ENCODE measurements at places on chromosomes 7 and 10. TPM values are rescaled to one million over a fixed set of nuclear protein-coding genes. Genes with fewer than 3 reads are reported as not detected.

DNA sequence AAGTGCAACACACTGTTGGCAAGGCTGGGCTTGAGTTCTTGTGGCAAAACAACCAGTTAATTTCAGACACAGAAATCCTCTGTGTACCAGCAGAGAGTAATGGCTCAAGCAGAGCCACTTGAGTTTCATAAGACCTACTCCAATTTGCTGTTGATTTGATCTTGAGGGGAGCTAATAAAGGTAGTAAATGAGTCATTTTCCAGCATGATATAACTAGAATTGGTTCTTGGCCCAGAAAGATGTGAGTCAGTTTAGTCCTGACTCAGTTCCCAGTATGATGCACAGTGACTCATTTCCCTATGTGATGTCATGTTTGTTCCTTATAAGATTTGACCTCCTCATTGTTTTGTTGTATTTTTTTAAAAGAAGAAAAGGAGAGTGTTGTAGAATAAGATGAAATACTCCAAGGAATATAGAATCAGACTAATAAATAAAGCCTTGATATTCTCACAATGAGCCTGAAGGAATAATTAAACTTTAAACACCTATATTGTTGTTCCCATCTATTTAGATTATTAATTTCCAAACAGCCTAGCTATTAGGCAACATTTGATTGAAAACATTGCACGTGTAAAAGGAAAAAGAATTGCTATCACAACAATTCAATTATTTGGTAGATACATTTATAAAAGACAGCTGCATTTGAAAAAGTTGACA is 186.2 kb downstream of the REEP3 start:
- peak; percentile 94 for DNase-seq

DNA sequence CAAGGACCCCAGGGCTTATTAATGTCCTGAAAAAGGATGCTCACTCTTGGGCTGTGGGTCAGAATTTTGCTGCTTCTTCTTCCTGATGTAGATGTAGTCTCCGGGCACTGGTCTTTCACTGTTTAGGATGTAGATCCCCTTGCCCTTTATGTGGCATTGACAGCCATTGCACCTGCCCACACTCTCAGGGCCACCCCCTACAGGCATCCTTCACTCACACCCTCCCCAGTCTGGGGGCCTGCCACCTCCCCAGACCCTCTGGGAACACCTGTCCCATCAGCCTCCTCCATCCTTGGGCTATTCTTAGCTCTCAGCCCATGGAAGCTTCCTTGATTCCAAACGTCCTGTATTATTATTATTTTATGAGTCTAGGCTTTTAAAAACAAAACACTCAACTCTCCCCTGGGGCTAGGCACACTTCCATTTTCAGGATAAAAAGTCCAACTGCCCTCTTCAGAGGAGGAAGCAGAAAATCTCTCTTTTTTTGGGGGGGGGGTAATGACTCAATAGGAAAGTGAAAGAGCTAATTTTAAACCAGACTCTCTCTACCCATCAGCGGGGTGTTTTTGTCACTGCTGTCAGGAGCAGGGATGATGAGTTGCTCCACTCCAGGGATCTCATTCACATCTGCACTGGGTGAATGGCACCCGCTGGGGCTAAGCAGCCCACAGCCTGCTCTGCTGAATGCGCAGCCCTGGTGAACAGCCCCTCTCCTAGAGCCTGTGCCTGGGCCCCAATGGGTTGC is 11.5 kb upstream of the KLRG2 start:
- no peak for DNase-seq

DNA sequence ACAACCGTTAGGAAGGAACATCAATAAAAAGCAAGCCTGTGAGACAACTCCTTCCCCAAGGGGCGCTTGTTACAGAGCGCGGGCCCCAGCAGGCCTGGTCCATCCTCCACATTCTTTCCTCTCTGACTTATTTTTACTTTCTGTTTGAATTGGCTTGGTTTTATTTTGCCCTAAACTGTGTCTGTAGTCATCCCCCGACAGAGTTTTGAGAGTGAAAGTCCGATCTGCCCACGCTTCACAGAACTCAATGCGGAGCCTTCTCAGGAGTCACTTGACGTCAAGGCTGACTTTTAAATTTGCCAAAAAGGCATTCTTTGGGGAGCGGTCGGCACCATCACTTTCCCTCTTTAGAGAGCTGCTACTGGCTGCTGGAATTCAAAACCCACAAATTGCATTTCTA is 150.1 kb upstream of the KLF6 start:
- DNase-seq = no peak

Gene PPRC1
- 15.8 TPM for total RNA-seq

DNA sequence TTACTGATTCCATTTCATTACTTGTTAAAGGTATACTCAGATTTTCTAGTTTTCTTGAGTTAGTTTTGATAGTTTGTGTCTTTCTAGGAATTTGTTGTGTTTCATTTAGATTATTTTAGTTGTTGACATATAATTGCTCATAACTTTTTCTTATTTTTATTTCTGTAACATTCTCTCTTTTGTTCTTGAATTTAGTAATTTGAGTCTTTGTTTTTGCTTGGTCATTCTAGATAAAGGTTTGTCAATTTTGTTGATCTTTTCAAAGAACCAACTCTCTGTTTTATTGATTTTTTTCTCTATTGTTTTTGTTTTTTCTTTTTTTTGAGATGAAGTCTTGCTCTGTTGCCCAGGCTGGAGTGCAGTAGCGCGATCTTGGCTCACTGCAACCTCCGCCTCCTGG is 7.2 kb downstream of the EXOC6 start:
- no peak for DNase-seq

DNA sequence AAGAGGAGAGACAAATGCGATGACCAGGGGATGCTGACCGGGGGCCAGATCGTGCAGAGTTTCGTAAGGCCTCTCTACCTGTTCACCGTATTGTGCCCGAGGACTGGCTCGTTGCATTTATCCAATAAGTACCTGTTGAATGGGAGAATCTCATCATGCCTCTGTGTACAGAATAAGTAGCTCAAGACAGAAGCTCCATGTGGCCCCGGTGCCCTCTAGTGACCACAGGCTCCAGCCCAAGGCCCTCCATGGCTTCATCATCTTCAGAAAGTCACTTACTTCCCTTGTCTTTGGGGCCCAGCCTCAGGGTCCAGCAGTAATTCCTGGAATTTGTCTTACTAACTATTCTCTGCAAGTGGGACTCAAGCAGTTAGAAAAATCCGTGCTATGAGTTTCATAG is 151.0 kb downstream of the CHN2 start:
- DNase-seq = no peak

- no peak for DNase-seq
Observed at GRCh38 chr7:50302486-50303334, 1.8 kb upstream of the IKZF1 start.

Gene TFPI2
- total RNA-seq = 189 TPM

GRCh38 chr7:70935854-70936253 is 196.1 kb upstream of the GALNT17 start:
- no peak for DNase-seq

Gene TRPV6
- total RNA-seq = not detected

Gene ZCWPW1
- total RNA-seq = 5.9 TPM

DNA sequence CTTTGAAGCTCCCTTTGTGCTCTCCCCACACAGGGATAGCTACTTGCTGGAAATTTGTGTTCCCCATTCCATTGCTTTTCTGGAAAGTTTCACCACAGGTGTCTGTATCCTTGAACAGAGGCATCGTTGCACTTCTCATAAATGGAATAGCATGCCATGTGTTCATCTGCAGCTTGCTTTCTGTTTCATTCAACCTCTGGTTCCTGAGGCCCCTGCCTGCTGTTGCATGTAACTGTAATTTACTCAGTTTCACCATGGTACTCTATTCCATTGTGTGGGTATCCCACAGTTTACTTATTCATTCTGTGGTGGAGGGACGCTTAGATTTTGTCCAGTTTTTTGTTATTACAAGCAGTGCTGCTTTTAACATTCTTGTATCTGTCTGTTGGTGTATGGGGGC is 32.0 kb downstream of the EEPD1 start:
- DNase-seq = no peak

Gene CNTNAP2
- total RNA-seq = not detected

Gene CYP3A4
- total RNA-seq = not detected

Gene NPY
- not detected for total RNA-seq

DNA sequence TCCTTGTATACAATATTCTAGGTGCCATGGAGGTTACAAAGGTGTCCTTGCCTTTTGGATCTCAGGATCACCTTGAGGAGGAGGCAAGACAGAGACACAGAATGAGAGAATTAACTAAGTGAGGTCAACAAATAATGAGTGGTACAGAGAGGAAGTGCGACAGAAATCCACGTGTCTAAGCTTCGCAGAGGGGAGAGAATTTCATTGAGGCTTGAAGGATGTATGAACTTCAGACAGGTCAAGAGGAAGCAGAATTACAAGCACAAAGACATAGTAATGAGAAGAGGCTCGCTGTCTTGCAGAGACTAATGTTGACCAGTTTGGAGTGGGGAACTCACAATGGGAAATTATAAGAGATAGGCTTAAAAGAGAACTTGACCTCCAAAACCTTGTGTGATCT is 308.7 kb downstream of the FRMD4A start:
- DNase-seq = no peak

Gene SLC26A5
- total RNA-seq = not detected

DNA sequence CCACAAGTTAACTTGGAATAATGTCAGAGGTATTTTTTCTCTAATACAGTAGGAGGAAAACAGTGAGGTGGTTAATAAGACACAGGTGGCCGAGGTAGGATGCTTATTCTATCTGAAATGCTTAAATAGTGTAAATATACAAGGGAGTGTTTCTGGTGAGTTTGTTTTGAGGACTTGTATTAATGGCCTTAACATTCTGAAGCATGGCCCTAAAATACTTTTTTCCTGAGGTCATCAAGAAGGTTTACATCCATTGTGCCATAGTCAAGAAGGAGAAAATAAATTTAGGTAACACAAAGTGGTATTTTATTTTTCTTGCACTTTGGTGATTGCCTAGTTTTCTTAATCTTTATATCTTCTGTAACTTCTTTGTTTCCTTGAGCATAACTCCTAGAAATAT is 18.8 kb downstream of the GNAI1 start:
- DNase-seq = no peak

DNA sequence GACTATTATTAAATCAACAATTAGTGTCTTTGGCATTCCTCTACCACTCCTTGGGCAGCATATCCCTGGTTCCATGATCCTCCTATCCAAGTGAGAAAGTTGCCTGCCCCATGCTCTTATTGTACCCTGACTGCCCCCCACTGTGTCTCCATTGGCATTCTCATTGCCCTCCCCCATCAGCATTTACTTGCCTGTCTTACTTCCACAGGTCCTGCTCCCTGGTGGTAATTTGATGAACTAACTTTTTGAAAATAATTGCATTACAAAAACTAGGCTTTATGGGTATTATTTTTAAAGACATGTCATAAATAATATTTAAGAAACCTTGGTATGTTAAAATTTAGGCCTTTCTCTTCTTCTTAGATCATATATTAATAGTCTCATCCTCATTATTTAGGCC is 346.4 kb downstream of the PCLO start:
- DNase-seq = no peak

Gene TAC1
- not detected for total RNA-seq

Gene GPR15LG
- total RNA-seq = not detected

Gene SKIDA1
- total RNA-seq = 9.0 TPM

DNA sequence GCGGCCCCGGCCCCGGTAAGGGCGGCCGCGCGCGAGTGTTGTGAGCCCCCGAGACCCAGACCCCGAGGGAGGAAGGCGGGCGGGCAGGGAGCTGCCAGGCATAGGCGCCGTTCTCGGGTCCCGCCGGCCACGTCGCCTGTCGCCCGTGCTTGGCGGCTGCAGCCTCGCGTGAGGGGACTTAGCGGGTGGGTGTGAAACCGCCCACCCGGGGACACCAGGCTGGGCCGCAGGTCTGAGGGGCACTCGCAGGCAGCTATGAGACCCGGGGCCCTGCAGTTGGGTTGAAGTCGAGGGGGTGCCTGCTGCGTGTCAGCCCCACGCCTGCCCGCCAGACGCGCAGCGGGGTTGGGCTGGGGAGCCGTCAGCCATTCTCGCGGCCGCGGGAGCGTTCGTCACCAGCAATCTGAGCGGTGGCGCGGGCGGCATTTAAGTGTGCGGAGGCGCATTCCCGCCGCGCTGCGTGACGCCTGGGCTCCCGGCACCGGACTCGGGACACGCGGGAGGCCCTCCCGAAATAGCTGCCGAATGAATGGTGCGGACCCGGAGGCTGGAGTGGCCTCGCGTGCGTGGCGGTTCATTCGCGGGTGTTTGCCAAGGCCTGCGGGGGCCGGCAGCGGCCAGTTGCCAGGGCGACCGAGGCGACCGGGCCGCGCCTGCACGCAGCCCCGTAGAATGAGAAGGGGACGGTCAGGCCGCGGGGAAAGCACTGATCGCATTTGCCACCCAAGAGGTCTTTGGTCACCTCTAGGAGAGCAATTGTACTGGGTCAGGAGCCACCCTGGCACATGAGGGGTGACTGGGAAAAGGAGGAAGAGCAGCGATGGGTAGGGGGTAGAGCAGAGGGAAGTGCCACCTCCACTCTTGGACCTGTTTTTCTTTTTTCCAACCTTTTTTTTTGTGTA is 750 bp downstream of the ZNF398 start:
- peak; percentile 52 for DNase-seq

Gene TMEM130
- 27.3 TPM for total RNA-seq

DNA sequence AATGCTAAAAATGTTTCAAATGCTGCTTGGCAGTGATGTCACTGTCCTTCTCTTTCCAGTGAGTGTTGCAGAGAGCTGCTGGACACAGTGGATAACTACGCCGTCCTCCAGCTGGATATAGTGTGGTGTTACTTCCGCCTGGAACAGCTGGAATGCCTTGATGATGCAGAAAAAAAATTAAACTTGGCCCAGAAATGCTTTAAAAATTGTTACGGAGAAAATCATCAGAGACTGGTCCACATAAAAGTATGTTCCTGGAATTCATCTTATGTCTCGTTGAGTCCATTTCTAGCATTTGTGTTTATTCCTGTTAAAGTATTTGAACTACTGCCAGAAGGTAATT is 25.2 kb downstream of the NUB1 start:
- no peak for DNase-seq

DNA sequence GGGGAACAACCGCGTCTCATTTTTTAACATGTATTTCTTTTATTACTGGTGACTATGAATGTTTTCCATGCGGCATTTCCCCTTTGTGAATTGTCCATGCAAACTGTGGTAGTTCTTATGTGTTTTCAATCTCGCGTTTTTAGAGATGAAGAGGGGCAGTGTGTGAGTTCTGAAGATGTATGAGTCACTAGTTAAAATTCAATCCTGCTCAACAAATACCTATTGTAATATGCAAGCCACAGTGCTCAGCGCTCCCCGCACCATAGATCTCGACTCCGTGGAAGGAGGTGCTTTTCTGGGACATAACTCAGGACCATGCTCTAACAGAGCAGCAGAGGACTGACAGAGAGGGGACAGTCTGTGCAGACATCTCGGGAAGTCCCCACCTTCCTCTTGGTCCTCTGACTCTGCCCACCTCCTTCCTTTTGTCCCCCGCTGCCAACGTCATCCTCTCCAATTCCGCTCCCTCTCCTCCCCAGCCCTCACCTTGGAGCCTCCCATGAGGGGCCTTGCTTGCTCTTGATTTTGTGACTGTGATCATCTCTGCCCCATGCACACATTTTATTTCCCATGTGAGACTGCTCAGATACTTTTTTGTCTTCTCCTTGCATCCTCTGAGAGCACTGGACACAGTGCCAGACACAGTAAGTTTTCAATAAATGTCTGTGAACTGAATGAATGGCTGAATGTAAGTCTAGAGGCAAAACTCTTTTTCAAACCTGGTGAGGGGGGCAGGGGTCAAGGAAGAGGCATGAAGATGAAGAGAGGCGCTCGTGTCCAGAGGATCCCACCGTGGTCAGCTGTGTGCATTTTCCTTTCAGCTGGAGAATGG is 42.7 kb upstream of the PLEKHA1 start:
- peak; percentile 82 for DNase-seq
